ENCODE measurements at places on chromosomes 2 and 18. TPM values are rescaled to one million over a fixed set of nuclear protein-coding genes. Genes with fewer than 3 reads are reported as not detected.

GRCh38 chr2:80519699-80520291 lies 215.2 kb upstream of the LRRTM1 start:
- no peak for DNase-seq

- no peak for DNase-seq
Measured at GRCh38 chr18:13516855-13517254, 209.5 kb downstream of the FAM210A start.

- DNase-seq = no peak
Measured at GRCh38 chr2:133734716-133735495, 166.6 kb upstream of the NCKAP5 start.

DNA sequence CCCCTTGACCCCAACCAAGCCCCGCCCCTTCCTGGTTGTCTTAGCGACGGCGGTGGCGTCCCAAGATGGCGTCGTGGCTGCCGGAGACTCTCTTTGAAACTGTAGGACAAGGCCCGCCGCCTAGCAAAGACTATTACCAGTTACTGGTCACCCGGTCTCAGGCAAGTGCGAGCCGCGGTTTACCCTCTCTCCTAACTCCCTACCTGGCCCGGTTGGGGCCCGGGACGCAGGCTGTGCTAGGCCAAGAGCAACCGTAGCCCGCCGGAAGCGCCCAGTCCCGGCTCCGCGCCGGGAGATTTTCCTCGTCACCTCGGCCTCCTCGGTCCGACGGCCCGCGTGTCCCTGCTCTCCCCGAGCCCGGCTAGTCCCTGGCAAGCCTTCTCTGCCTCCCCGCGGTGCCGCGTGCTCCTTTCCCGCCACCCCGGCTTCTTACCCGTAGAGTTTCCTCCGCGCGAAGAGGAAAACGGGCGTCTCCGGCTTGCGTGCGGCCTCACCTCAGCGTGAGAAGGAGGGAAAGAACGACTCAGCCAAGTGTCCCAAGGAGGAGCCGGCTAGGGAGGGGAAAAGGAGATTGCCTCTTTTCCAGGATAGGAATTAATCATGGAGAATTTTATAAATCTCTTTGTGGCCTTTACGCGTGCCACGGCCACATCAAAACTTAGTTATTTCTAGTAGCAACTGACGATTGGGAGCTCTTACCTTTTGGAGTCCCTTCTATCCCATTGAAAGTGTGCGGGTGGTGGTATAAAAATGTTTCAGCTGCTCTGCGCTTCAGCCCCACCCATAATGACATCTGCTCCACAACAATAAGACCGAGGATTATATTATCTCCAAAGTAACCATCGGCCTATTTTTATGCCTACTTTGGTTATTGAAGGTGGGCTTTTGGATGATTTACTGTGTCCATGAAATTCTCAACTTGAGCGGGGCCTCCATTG lies at the start of gene FBXO36:
TSS of gene FBXO36 (plus strand) at position 55 of the 938 bp plus-strand sequence. CDS start at position 66, 11 bp downstream.
- DNase-seq = peak; percentile 60

- no peak for DNase-seq
Measured at GRCh38 chr2:181805228-181806038, 86.1 kb upstream of the ITPRID2 start.

DNA sequence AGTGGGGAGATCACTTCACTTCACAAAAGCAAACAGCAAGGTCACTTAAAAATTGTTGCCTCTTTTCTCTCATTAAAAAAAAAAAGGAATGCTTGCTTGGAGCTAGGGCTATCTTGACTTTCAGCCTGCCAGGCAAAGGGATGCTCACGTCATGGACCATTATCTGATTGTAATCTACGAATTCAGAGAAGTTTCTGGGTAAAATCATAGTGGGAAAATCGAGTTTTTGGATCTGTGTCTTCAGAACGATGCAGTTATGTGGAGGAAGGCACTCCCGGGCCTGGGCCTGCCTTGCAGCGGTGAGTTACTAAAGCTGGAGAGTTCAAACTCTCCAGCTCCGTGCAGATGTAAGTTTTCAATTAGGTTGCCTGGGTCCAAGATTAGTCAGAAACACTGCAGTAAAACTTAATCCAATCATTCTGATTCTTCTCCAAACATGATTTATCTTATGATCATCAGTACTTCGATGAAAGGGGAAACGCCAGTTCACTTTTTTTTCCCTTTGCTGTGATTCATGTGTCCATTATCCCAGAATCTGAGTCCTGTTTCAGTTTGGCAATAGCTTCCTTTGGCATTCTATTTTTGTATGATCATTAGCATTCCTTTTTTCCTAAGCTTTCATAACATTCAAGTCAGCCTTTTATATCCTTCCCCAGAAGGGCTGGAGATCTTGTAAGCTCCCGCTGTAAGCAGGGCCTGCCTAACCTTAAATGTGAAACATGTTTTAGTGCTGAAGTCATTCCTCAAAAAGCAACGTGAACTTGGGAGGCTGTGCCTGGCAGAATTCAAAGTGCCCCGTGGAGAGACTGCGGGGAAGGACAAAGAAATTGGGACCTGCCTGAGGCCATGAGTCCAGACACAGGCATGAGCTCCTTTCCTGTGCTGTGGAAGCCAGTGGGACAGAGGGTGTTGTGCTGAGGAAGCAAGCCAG lies 119.3 kb upstream of the TWIST2 start:
- no peak for DNase-seq

DNA sequence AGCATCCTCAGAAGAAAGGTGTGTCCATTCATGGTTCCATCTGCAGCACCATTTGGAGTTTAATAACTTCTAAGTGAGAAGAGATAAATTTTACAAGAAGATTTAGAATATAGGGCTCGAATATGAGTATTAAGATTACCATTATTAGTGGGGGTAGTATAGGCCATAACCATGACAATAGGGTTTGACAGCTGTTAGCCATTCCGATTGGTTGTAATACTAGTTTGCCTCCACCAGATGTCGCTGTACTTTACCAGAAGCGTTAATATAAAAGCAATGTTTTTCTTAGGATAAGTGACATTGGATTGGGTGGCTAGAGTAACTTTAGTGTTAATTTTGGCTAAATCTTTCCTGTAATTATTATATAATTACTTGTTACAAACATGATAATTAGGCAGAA lies 107.5 kb upstream of the SRD5A2 start:
- no peak for DNase-seq

DNA sequence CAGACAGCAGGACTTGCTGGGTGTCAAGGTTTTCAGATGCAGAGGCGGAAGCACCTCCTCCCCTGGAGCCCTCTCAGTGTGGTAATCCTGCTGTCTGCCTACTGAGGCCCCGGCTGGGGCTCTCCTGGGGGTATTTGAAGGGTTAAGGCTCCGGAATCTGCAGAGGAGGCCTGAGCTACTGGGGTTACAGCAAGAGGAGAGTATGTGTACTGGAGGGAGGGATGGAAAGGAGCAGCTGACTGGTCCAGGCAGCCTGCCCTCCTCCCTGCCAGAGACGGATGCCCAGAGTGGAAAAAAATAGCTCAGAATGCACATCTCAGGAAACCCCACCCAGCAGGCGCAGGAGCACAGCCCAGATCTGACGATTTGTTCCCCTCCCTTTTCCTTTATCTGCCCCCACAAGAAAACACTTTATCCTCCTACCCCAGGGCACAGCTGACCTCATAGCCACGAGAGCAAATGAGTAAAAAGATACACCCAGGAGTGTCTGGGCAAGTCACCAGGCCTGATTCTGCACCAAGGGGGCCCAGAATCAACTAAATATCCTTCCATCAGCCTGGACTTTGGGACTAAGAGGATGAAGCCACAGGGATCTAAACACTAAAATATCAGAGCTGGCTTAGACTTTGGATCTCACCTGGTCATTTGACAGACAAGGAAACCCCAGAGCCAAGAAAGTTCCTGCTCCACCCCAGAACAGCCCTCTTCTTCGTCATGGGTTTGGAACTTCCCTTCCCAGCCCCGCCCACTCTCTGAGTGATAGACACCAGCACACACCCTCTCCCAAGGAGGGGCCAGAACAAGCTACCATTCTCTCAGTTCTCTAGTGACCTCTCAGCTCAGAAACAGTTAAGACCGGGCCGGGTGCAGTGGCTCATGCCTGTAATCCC lies 5.5 kb downstream of the TMBIM1 start:
- peak; percentile 93 for DNase-seq

- DNase-seq = peak; percentile 47
Measured at GRCh38 chr2:45962177-45962921, 310.9 kb downstream of the PRKCE start.

DNA sequence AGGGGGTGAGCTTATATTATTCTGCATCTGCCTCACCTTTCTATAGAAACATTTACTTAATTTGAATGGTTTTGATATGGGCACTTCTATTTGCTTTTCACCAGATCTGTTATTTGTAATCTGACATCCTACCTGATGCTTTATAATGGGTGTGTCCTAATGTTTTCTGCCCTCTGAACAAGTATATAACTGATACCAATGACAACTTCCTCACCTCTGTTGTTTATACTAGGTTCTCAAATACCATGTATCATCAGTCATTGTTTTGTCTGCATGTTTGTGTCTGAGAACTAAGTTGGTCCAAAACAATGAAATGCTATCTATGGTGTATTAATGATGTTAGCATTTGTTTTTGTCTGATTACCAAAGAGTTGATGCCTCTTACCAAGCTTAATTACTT lies 45.8 kb downstream of the ITGA6 start:
- no peak for DNase-seq

DNA sequence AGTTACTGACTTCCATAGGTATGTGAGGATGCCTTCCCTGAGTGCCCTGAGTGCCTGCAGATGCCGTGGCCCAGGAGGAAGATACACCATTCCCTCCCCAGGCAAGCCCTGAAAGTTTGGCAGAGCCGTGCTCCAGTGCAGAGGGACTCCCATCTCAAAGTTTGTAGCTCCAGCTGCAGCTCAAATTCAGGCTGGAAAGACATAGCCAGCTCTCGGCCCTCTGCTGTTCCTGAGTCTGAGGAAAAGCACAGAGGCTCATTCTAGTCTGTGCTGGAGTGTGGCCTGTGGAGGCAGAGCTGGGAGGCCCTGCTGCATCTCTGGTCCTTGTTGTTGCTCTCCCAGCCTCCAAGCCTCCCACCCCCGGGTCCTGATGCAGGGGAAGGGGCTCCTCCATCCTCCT lies 15.9 kb upstream of the TPO start:
- DNase-seq = no peak

DNA sequence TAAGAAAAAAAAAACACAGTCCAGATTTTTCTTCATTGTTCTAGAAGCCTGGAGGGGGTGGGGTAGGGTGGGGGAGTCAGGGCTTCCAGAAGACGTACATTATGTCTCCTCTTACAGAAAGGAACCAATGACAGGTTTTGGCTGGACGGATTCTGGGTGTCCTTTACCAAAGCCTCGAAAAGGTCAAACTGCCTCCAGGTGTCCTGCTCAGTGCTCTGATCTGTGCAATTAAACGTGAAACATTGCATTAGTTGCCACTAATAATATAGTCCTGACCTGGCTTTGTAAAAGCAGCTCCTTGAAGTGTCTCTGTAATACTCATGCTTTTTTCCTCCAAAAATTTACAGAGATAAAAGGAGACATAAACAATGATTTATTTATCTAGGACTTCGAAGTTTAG lies 11.1 kb upstream of the MTA3 start:
- DNase-seq = no peak

- DNase-seq = no peak
Measured at GRCh38 chr2:53173091-53173490, 594.5 kb upstream of the CHAC2 start.

- DNase-seq = no peak
Measured at GRCh38 chr2:205034034-205034433, 488.8 kb downstream of the PARD3B start.

GRCh38 chr2:18560797-18561085 lies 288 bp upstream of the RDH14 start:
- no peak for DNase-seq

DNA sequence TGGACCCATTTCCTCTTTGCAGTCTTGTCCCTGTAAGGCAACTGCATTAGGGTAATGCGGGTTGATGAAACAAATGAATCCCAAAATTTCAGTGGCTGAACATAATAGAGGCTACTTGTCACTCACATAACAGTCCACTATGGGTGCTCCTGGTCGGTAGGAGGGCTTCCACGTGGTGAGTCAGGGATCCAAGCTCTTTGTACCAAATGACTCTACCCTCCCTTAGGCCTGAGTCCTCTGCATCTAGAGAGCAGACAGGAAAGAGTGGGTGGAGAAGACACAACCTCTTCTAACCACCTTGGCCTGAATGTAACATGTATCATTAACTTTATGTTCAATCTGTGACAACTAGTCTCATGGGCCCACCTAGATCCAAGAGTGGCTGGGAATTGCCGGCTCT lies 86.2 kb upstream of the HAAO start:
- DNase-seq = no peak

DNA sequence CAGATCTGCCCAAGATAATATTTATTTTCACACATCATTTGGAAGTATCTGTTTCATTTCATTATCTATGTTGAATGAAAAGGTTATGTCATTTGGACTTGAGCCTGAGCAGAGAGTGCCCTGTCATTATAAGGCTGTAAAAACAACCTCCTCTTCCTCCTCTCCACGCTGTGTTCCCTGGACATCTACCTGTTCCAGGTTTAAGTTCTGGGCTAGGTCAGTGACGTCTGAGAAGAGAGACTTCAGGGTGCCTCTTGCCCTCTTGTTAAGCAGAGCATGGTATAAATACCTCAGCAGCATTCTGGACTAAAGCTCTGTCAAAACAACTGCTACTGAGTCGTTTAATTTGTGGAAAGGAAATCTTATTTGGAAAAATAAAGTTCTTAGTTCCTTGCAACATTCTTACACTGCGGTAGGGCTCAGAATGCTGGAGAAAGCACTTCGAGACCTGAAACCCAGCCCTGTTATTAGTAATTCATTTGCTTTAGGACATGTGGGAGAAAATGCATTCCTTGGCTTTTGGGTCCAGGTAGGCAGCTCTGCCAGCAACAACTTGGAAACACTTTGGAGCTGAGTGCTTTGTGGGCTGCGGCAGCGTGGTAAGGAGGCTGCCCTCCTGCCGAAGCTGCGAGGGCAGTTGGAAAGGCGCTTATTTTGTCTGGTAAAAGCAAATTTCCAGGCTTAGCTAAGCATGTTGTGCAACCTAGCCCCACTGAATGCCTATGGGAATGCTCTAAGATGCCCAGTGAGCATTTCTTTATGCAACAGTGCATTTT lies 91.8 kb upstream of the NEDD4L start:
- DNase-seq = no peak

- DNase-seq = no peak
Measured at GRCh38 chr2:144512891-144513351, 7.0 kb downstream of the ZEB2 start.

GRCh38 chr2:232997749-232998665 lies 15.0 kb downstream of the NGEF start:
- no peak for DNase-seq

MAP3K2 gene
- 67.9 TPM for total RNA-seq

CIB4 gene
- total RNA-seq = not detected

ATP8B1 gene
- total RNA-seq = 111 TPM

EFHD1 gene
- total RNA-seq = 111 TPM

ANXA4 gene
- 67.8 TPM for total RNA-seq

SPATA3 gene
- total RNA-seq = not detected

Measured in thoracic aorta (tissue), 2 donors.